ENCODE measurements at places on chromosomes 5 and 9.

DNA sequence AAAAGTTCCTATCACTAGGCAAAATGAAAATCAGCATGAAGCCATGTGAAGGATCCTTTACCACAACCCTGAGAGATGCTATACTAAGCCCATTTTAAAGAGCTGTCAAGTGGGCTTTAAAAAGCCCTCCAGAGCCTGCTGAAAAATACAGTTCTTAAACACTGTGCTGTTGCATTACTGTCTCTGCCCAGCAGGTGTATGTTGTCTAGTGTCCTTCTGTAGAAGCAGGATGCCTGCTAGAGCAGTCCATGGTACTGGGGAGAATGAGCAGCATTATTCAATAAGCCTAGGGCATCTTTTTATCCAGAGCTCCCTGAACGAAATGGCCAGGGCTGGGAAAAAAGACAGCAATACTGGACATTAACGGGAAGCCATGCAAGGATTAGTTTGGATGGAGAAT is 126.2 kb upstream of the PLCXD3 start:
- DNase-seq, result no peak

DNA sequence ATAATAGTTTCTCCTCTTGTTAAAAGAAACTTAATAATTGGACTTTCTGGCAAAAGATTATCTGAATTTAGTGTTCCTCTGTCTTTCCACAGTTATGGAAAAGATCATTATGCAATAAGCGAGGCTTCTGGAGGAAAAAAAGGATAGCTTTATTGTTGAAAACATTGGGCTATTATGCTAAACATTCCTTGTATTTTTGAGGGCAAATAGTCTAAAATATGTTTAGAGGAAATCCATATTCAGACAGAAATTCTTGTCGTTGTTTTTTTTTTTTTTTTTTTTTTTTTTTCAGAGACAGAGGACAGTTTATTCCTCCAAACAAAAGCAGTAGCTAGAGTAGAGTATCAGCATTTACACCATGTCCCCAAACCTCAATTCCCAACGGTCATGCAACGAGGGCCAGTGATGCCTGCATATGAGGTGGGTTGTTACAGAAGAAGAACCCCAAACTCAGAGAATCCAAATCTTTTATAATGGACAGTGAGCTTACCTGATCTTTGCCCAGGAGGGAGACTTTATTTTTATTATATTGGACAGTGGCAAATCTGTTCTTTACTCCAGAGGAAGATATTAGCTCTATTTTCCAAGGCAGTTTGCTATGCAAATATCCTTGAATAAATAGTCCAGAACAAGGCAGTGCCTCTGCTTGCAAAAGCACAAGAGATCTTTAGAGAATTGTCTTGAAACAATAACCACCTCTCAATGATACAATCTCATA is 48.4 kb upstream of the CDK5RAP2 start:
- no peak for DNase-seq

- no peak for DNase-seq
Observed at GRCh38 chr9:28834156-28834555, 1260.9 kb upstream of the C9orf72 start.

- no peak for DNase-seq
Observed at GRCh38 chr5:143182106-143182505, 221.4 kb downstream of the NR3C1 start.

GRCh38 chr5:88772047-88772446 is 110.9 kb downstream of the MEF2C start:
- DNase-seq, result no peak

- no peak for DNase-seq
Observed at GRCh38 chr9:124300312-124300711, 42.6 kb downstream of the NEK6 start.
